Gastroesophageal sphincter (tissue), 4 donors: ENCODE measurements at places on chromosomes 1 and 21.

GRCh38 chr21:45301521-45302081, 13.9 kb upstream of the POFUT2 start:
- no peak for ATAC-seq

- ATAC-seq, result no peak
These were observed 65.6 kb downstream of the PRKCZ start for GRCh38 chr1:2115702-2116341.

GRCh38 chr1:204821476-204821875, 49.2 kb upstream of the NFASC start:
- peak; percentile 32 for ATAC-seq

- no peak for ATAC-seq
These were observed 83.6 kb downstream of the RUNX1 start for GRCh38 chr21:34965200-34966174.

GRCh38 chr1:225885336-225885735, 3.2 kb upstream of the TMEM63A start:
- ATAC-seq, result no peak

DNA sequence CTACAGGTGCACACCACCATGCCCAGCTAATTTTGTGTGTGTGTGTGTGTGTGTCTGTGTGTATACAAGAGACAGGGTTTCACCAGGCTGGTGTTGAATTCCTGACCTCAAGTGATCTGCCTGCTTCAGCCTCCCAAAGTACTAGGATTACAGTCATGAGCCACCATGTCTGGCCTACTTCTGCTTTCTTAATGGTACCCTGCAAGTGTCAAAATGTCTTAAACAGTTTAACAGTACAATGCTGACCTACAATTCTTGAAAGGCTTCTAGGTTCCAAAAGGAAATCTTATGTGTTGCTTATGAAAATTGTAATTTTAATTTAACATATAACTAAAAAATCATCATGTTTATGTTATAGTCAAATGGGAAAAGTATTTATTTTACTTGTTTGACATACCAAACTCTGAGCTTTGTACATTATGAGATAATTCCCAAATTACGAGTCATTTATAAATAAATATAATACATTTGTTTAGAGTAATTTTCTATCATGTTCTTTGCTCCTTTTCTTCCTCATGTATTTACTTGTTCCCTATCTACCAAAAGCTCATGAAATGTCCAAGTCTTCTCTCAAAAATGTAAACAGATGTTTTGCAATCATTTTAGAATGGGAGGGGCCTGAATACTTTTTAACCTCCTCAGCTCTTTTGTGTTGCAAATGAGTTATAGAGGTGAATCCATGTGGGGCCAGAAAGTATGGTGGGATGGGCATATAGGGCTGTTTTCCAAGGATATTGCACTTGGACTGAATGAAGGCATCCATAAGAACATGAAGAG, 8.4 kb upstream of the VCAM1 start:
- ATAC-seq, result peak; percentile 28

DNA sequence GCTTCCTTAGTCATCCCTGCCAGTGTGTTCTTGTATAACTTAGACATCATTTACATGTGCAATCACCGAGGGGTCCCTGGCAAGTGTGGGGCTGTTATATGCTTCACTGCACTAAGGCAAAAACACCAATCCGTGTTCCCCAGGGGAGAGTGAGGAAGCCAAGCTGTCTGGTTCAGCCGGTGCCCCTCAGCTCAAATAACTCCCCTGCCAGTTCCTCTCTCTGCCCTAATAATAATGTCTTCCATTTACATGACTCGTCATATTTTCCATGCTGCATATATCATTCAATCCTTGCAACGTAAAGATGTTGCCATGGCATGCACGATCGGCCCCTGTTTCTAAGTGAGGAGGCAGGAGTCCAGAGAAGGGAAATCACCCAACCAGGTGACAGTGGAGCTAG, 24.4 kb upstream of the NDC1 start:
- ATAC-seq, result no peak

DNA sequence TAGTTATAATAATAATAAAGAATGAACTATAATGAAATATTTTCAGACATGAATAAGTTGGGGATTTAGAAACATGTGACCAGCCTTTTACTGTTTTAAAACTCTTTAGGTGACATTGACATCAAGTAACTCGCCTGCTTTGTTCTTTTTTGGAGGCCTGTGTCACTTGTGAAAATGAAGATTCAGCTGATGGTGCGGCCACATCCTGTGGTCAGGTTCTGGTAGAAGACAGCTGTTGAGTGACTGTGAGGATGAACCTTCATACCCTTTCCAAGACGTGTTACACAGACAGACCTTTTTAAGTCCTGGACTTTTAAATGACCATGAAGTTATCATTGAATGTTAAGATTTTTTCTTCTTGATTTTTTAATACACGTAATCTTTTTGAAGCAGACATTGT, 10.3 kb downstream of the UTS2 start:
- ATAC-seq, result no peak

GRCh38 chr1:185595835-185596667, 138.1 kb upstream of the HMCN1 start:
- ATAC-seq, result no peak

GRCh38 chr21:40054403-40054802, 187.2 kb downstream of the PCP4 start:
- ATAC-seq, result peak; percentile 59
